Activated T-cell treated with anti-CD3 and anti-CD28 coated beads, Interleukin-2, amount 50 U/mL, for 72 hours (primary cell): ENCODE measurements at places on chromosomes 12 and 14. TPM values are rescaled to one million over a fixed set of nuclear protein-coding genes. Genes with fewer than 3 reads are reported as not detected.

- H3K36me3 ChIP-seq: no peaks in the 10 kb centered on the region
- no peak for DNase-seq
- H3K27me3 ChIP-seq: peaks cover 48% of the 10 kb centered on the region
- H3K27ac ChIP-seq: peak overlapping the region; percentile 44
Observed at GRCh38 chr12:9365296-9365695, 157.1 kb upstream of the PZP start.

DNA sequence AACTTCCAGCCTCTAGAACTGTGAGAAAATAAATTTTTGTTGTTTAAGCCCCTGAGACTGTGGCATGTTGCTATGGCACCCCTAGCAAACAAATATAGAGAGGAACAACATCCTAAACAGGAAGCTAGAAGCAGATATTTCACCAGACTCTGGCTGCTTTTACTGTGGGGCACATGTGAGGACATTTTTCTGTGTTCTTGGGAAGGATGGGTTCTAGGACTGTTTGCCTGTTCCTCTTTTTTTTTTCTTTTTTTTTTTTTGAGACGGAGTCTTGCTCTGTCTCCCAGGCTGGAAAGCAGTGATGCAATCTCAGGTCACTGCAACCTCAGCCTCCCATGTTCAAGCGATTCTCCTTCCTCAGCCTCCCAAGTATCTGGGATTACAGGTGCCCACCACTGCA, 4.2 kb upstream of the HRK start:
- H3K27ac ChIP-seq: no peak overlapping the region
- H3K27me3 ChIP-seq: peaks cover 58% of the 10 kb centered on the region

- no peak for DNase-seq
- H3K27me3 ChIP-seq: no peaks in the 10 kb centered on the region
- no peaks in the 10 kb centered on the region for H3K4me1 ChIP-seq
- no peak overlapping the region for H3K27ac ChIP-seq
- no peak overlapping the region for H3K4me3 ChIP-seq
- no peaks in the 10 kb centered on the region for H3K36me3 ChIP-seq
Observed at GRCh38 chr14:76695263-76695920, 65.9 kb upstream of the VASH1 start.

DNA sequence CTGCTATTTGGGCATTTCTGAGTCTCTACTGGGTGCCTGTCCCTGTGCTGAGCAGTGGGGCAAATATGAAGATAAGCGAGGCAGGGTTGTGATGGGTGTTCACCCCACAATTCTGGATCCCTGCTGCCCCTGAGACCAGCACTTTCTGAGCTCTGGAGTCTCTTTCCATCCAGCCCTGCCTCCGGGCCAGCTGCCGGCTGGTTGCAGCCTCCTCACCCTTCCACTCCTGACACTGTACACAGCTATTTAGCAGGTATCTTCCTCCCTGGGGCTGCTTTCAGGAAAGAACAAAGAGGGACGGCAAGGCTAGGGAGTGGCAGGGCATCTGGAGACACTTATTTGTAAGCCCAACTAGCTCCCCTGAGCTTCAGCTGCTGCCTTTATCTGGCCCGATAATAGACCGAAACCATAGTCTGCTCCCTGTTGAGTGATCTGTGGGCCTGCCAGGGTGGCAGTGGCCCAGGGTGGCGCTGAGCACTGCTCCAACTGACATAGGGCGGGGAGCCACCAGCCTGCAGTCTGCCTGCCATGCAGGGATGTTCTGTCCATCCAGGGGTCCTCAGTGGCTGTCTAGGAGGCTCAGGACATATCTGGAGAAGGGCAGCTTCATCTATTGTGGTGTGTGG, 7.6 kb upstream of the KRT80 start:
- no peak overlapping the region for H3K27ac ChIP-seq
- H3K4me1 ChIP-seq: peaks cover 7% of the 10 kb centered on the region
- peaks cover 18% of the 10 kb centered on the region for H3K27me3 ChIP-seq
- DNase-seq: no peak
- H3K4me3 ChIP-seq: no peak overlapping the region
- H3K36me3 ChIP-seq: no peaks in the 10 kb centered on the region

GRCh38 chr12:82040987-82041743, 282.0 kb upstream of the PPFIA2 start:
- H3K4me3 ChIP-seq: no peak overlapping the region
- H3K27me3 ChIP-seq: no peaks in the 10 kb centered on the region
- no peaks in the 10 kb centered on the region for H3K36me3 ChIP-seq
- H3K27ac ChIP-seq: no peak overlapping the region
- DNase-seq: no peak

HECTD1 gene
- 124 TPM for total RNA-seq

DNA sequence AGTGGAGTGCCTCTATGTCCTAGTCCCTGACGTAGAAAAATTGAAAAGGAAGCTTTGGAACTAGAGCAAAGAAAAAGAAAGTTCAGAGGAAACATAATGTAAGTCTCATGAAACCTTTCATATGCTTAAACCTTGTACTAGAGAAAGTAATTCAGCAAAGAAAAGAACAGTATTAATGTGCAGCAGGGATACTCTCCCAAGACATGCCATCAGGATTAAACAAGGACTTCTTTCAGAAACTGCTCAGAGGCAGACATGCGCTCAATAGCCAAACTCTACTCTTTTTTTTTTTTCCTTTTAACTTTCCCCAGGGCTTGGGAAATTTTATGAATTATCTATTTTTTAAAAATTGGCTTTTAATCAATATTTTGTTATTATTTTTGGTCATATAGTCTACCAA, 7.1 kb upstream of the ASB8 start:
- no peaks in the 10 kb centered on the region for H3K36me3 ChIP-seq
- DNase-seq: no peak
- no peak overlapping the region for H3K27ac ChIP-seq
- H3K4me1 ChIP-seq: no peaks in the 10 kb centered on the region

DNA sequence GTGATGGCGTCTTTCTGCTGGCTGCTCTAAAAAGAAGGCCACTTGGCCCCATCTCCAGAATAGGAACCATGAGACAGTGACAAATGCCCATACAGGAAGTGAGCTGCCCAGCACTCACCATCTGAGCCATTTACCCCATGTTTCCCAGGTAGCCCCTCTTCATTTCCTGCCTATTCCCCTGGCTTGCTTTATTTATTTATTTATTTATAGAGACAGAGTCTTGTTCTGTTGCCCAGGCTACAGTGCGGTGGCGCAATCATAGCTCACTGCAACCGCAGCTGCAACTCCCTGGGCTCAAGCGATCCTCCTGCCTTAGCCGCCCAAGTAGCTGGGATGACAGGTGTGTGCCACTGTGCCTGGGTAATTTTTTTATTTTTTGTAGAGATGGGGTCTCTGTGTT, 71.2 kb downstream of the RIN3 start:
- H3K36me3 ChIP-seq: peaks cover 10% of the 10 kb centered on the region
- DNase-seq: no peak
- peaks cover 9% of the 10 kb centered on the region for H3K27me3 ChIP-seq
- H3K4me3 ChIP-seq: no peak overlapping the region
- H3K4me1 ChIP-seq: peaks cover 81% of the 10 kb centered on the region

DNA sequence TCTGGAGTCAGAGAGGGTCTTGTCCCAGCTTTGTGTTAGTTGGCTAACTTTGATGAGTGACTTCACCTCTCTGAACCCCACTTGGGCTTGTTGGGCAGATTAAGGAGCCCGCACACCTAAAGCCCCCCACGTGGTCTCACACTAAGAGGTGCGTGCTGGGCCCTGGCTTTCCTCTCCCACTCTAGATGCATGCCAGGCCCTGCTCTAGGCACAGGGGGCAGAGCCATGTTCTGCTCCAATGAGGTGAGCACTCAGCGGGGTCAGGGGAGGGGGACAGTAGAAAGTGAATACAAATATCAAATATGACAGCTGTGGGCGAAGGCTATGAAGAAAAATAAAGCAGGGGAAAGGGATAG, 119.0 kb downstream of the GCH1 start:
- H3K27me3 ChIP-seq: peaks cover 24% of the 10 kb centered on the region
- no peak for DNase-seq
- H3K4me1 ChIP-seq: peaks cover 10% of the 10 kb centered on the region
- H3K36me3 ChIP-seq: no peaks in the 10 kb centered on the region
- H3K27ac ChIP-seq: no peak overlapping the region
- no peak overlapping the region for H3K4me3 ChIP-seq

GRCh38 chr12:21801522-21802288, 27.2 kb upstream of the KCNJ8 start:
- no peaks in the 10 kb centered on the region for H3K27me3 ChIP-seq
- no peaks in the 10 kb centered on the region for H3K4me1 ChIP-seq
- no peak for DNase-seq
- H3K4me3 ChIP-seq: no peak overlapping the region
- H3K27ac ChIP-seq: no peak overlapping the region
- no peaks in the 10 kb centered on the region for H3K36me3 ChIP-seq

PIANP gene
- total RNA-seq: 0.76 TPM

DNA sequence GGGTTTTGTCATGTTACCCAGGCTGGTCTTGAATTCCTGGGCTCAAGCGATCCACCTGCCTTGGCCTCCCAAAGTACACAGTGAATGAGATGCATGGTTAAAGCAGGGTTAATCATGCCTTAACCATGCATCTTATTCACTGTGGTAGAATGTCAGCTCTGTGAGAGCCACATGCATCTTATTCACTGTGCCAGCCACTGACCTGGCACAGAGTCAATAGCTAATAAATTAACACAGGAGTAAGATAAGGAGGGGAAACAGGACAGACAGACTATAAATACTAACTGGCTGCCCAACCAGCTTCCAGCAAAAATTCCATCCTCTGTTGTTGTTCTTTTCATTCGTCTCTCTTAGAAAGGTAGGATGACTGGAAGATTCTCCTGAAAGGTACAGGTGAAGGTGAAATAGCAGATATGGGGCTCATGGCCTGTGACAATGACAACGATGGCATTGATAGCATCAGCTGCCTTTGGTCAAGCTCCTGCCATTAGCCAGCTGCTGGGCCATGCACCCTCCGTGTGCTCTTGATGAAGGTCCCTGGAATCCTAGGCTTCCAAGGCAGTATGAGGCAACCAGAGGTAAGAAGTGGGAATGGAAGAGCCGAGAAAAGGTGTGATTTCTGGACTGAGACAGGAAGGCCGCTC, 76.6 kb downstream of the ZNF664 start:
- no peak for DNase-seq
- no peak overlapping the region for H3K4me3 ChIP-seq
- no peaks in the 10 kb centered on the region for H3K27me3 ChIP-seq
- peaks cover 12% of the 10 kb centered on the region for H3K36me3 ChIP-seq

GRCh38 chr12:109053382-109054123, 1.2 kb downstream of the USP30 start:
- no peaks in the 10 kb centered on the region for H3K27me3 ChIP-seq
- peak overlapping the region; percentile 91 for H3K4me3 ChIP-seq
- peak overlapping the region; percentile 93 for H3K27ac ChIP-seq
- peaks cover 18% of the 10 kb centered on the region for H3K4me1 ChIP-seq

GRCh38 chr12:127723251-127723650, 543.7 kb upstream of the TMEM132C start:
- no peaks in the 10 kb centered on the region for H3K4me1 ChIP-seq
- no peaks in the 10 kb centered on the region for H3K27me3 ChIP-seq
- DNase-seq: no peak

DNA sequence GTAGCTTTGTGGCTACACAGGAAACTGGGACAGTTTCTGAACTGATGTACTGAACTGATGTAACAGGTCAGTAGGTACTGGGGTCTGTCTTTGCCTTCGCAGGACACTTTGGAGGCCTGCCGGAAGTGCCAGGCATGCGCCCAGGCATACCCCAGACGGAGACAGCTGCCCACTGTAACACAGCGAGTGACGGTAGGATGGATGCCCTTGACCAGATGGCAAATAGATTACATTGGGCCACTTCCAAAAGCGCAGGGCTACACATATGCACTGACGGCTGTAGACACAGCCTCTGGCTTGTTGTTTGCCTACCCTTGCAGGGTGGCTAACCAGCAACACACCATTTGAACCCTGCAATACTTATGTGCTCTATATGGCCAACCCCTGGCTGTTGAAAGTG, 94.1 kb upstream of the TMPO start:
- no peak overlapping the region for H3K27ac ChIP-seq
- H3K36me3 ChIP-seq: no peaks in the 10 kb centered on the region
- no peak overlapping the region for H3K4me3 ChIP-seq
- DNase-seq: no peak
- no peaks in the 10 kb centered on the region for H3K27me3 ChIP-seq
- peaks cover 5% of the 10 kb centered on the region for H3K4me1 ChIP-seq

SIX4 gene
- total RNA-seq: 0.17 TPM
